Hypothalamus (tissue), 51 donors: ENCODE measurements at places on chromosomes 6 and 20.

GRCh38 chr6:56490993-56491392 lies 151.7 kb downstream of the DST start:
- no peak for DNase-seq

DNA sequence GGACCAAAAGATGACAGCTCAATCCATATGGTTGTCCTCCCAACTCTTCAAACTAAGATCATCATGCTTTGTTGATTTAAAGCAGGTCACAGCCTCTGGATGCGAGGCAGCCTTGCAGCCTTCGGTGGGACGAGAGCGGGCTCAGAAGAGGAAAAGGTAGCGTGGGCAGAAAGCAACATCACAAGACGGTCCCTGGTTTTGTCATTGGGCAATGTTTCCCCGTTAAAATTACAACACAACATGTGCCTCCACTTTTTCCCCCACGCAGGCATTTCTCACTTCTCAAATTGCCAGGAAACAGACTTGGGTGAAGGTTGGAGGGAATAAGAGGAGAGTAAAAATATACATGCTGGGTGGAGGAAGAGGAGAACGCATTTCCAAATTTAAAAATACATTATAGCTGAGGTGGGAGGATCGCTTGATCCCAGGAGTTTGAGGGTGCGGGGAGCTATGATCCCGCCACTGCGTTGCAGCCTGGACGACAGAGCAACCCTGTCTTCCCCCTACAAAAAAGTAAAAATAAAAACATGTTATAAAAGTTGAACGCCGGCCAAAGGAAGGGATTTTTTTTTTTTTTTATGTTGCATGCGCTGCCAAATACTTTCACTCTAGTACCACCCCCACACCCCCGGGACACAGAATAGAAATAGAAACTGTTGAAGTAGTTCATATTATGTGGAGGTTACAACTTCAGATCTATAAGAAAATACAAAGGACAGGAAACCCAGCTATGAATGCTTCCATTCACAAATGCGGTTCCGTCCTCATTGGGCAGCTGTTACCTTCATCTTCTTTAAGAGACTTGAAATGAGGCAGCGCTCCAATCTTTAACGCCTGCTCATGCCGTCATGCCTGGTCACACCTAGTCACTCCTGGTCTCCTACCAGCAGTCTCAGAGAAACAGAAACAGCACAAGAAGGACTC lies 13.9 kb upstream of the NAA20 start:
- no peak for DNase-seq

GRCh38 chr6:26411751-26412150 lies 9.7 kb downstream of the BTN3A1 start:
- DNase-seq: no peak

- DNase-seq: no peak
These were observed 60.4 kb upstream of the QKI start for GRCh38 chr6:163354085-163354484.

- DNase-seq: no peak
These were observed 85.4 kb upstream of the GTSF1L start for GRCh38 chr20:43812216-43812615.

GRCh38 chr6:70110126-70111022 lies 192.5 kb downstream of the COL9A1 start:
- DNase-seq: no peak

DNA sequence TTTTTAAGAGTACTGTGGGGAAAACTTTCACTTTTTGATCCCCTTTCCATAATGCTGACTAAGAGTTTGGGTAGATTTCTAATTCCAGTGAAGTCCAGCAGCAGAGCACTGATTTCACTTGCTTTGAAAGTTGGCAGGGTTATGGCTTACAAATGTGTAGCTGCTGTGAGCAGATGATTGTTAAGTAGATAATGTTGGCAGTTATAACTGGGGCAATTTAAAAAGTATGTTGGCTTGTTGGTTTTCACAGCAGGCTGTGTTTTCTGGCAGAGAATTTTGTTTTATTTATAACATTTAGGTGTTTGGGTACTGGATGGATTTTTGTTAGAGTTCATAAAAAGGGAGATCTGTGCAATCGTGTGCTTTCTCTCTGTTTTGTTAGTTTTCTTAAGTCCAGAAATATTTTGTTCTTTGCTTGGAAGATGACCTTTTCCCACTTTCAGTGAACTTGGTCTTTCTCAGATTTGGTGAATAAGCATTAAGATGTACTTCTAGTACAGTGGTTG lies 31.4 kb downstream of the AFDN start:
- DNase-seq: no peak

- DNase-seq: no peak
These were observed 109.6 kb downstream of the RTN4IP1 start for GRCh38 chr6:106519460-106520394.

DNA sequence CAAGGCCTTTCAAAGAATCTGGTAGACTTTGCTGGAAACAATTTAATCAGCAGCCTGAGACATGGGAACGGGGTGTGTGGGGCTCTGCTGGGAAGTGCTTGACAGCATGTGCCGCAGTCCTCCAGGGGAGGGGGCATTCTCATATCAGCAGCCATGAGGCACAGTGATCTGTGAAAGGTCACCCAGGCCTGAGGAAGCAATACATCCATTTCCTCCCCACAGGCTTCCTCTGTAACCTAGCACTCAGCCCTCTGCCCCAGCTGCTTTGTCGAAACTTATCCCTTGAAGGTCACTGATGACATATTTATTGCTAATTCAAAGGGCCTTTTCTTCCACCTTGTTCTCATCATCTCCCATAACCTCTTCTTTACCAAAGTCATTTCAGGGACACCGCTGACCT lies 103.3 kb downstream of the TNFAIP3 start:
- no peak for DNase-seq

DNA sequence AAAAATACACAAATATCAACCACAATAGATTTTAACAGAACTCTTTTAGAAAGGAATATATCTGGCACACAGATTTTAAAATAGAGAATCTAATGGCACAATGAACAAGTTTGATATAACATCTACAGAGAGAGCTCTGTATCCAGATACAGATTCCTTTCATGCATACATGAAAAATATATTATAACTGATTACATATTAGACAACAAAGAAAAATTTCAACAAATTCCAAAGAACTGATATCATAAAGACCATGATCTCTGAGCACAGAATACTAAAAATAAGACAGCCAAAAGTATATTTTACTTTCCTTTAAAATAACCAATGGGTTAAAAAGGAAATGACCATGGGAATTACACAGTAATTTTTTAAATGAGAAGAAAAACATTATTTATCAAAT lies 74.1 kb upstream of the MAP7 start:
- no peak for DNase-seq

- no peak for DNase-seq
These were observed 310.4 kb downstream of the CLIC5 start for GRCh38 chr6:45705137-45705855.

DNA sequence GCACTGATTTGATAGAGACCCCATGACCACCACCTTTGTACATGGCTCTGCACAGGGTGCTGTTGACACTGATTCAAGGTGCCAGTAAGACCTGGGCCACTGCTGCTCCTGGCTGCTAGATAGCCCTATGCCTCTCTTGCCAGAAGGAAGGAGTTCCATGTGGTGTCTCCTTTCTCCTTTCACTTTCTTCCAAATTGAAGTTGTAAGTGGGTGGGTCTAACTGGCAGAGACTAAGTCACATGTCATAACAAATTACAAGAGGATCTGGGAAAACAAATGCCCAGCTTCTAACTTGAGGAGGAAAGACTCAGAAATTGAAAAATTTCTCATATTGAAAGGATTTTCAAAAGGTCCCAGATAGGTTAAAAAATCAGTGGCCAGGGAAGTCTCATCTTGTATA lies 116.8 kb downstream of the TFAP2B start:
- DNase-seq: no peak

GRCh38 chr6:24228681-24229255 lies 102.8 kb downstream of the NRSN1 start:
- no peak for DNase-seq

GRCh38 chr20:38626921-38627659 lies 25.5 kb downstream of the ARHGAP40 start:
- DNase-seq: no peak

GRCh38 chr6:138492871-138493270 lies 6.4 kb downstream of the NHSL1 start:
- DNase-seq: no peak

GRCh38 chr6:109671733-109672132 lies 19.3 kb downstream of the AK9 start:
- DNase-seq: no peak

DNA sequence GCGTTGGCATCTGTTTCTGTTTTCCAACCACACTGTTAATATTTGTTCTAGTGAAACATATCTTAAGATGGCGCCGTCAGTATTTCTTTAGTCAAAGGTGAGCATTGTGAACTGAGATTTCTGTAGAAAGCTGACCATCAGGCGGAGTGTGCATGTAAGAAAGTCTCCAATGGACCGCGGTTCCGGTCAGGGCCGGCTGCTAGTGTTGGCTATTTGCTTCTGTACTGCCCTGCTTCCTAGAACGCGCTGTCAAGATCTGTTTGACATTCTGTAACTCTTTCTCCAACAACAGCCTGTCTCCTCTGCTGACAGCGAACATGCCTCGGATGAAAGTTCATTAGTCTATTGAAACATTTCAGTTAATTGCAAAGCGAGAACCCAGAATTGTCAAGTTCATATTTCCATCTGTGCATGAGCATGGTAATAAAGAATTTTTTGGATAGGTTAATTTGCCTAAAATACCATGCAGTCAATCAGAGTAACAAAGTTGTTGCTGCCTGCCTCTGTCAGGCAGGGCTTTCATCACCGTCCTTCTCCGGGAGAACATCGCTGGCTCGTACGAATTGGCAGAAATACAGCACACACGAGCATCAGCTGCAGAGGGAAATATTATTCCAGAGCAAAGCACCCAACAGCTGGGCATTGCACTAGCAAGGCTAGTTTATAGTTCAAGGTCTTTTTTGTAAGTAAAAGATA lies 369.1 kb downstream of the CDH4 start:
- no peak for DNase-seq

GRCh38 chr20:64194269-64194668 lies 30.0 kb downstream of the MYT1 start:
- no peak for DNase-seq

DNA sequence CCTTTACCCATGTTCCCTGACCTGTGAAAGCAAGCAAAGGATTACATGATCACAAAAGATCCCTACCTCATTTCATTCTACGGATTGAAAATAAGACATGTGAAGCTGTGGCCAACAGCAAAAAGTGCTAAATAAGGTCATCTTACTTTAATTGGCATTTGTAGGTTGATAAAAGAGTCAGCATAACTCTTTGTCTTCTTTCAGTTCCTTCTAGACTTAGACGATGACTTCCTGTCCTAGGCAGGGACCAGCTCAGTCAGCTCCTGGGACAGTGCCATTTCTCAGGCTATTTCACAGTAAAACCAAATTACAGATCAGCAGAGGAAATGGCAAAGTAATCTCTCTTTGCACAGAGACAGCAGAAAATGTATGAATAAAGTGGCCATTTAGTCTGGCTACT lies 480.7 kb downstream of the RFPL4B start:
- DNase-seq: peak; percentile 5

- no peak for DNase-seq
These were observed 43.4 kb downstream of the SNRNP48 start for GRCh38 chr6:7633361-7633760.

- DNase-seq: no peak
These were observed 202.7 kb upstream of the MARCKS start for GRCh38 chr6:113654396-113654795.

- no peak for DNase-seq
These were observed 19.3 kb downstream of the MAFB start for GRCh38 chr20:40669692-40670091.

GRCh38 chr20:44028868-44029847 lies 114.5 kb downstream of the TOX2 start:
- no peak for DNase-seq

GRCh38 chr6:117498159-117498558 lies 15.7 kb downstream of the DCBLD1 start:
- no peak for DNase-seq

DNA sequence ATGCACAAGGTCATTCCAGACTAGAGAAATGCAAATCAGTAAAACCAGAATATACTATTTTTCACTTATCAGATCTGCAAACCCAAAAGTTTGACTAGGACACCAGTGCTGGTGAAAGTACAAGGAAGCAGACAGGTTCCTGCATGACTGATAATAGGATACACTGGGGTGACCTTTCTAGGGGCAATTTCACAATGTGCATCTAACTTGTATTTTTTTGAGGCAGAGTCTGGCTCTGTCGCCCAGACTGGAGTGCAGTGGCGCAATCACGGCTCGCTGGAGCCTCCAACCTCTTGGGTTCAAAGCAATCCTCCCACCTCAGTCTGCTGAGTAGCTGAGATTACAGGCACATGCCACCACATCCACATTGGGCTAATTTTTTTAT lies 11.4 kb downstream of the COMMD7 start:
- DNase-seq: no peak

DNA sequence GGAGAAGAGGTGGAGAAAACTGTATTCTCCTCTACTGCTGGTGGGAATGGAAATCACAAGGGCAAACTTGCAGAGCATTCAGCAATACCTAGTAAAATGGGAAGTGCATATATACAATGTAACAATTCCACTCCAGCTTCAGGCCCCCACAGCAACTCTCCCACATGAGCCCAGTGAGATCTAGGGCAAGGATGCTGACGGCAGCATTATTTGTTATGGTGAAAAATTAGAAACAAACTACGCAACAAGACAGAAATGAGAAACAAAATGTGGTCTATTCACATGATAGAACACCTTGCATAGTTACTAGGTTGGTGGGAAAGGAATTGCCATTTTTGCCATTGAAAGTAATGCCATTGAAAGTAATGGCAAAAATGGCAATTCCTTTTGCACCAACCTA lies 98.9 kb upstream of the SRSF6 start:
- no peak for DNase-seq

DNA sequence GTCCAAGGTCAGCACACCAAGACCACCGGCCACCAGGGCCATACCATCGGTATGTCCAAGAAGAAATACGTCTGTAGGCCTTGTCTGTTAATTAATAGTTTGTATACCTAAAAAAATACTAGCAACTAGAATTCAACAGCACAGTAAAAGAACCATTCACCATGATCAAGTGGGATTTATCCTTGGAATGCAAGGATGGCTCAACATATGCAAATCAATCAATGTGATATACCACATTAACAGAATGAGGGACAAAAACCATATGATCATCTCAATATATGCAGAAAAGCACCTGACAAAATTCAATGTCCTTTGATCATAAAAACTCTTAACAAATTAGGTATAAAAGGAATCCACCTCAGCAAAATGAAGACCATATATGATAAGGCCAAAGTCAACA lies 24.4 kb downstream of the RPP40 start:
- DNase-seq: no peak

- no peak for DNase-seq
These were observed 3.0 kb downstream of the ANKRD66 start for GRCh38 chr6:46749731-46750130.

- no peak for DNase-seq
These were observed 10.0 kb upstream of the PRR18 start for GRCh38 chr6:166318227-166318626.

DNA sequence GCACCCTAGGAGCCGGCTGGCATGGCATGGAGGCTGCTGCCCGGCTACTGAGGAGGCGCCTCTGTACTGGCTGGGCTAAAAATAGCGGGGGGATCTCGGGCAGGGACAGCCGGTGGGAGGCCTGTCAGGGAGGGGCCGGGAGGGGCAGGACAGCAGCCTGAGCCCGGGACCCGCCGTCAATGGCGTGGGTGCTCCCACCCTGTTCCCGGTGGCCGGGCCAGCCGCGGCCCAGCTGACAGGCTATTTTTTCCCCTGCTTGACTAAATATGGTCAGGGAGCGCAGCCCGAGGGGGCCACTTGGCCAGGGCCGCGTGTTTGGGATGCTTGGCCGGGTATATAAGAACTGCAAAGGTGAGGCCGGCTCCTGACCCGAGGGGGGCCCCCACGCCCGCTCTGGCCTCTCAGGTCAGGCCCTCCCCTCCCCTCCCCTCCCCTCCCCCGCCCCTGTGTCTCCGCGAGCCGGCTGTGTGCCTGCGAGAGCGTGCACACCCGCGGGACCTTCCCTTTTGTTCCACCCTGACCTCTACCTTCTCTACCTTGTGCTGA lies 74.4 kb upstream of the GATA5 start:
- DNase-seq: no peak
